ENCODE measurements at places on chromosomes 16 and 17. TPM values are rescaled to one million over a fixed set of nuclear protein-coding genes. Genes with fewer than 3 reads are reported as not detected.

Gene DRG2
- 26.9 TPM for polyA plus RNA-seq

DNA sequence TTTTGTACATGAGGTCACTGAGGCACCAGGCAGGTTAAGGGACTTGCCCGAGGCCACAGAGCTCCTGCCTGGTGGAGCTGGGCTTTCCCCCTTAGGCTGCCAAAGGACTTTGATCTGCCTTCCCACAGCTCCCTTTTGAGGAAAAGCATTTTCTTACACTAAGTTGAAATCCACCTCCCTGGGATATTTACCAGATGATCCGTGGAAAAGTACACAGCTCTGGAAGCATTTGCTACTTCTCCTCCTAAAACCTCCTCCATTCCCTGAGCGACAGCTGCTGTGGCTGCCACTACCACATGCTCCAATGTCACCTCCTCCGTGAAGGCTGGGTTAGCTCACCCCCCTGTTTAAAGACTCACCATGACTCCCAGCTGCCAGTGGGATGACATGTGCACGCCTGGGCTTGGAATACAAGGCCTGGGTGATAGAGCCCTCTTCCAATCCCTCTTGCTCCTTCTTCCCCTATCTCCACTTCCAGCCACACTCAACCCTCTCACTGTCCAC, 1.2 kb upstream of the MPRIP start:
- H3K27me3 ChIP-seq, result peaks cover 10% of the 10 kb centered on the region
- no peaks in the 10 kb centered on the region for H3K36me3 ChIP-seq
- peaks cover 46% of the 10 kb centered on the region for H3K4me1 ChIP-seq
- no peak for DNase-seq
- H3K4me3 ChIP-seq, result no peak overlapping the region

DNA sequence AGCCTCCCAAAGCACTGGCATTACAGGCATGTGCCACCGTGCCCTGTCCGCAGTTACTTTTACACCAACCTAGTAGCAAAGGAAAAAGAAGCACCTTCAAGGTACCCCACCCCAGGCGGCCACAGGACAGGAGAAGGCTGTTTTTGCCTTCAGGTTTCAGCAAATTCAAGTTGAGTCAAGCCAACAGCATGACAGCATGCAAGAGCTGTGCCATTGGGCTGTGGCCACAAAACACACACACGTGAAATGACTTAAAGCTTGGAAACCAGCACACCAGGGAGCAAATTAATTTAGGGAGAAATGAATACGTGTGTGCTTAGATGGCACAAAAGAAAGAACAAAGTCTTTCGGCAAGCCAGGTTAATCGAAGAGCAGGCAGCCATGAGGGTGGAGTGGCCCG, 39.7 kb downstream of the ERCC4 start:
- no peak overlapping the region for H3K4me3 ChIP-seq
- DNase-seq, result no peak
- no peak overlapping the region for H3K27ac ChIP-seq
- peaks cover 26% of the 10 kb centered on the region for H3K4me1 ChIP-seq
- H3K36me3 ChIP-seq, result no peaks in the 10 kb centered on the region
- H3K27me3 ChIP-seq, result peaks cover 2% of the 10 kb centered on the region

Gene PPP1R1B
- polyA plus RNA-seq, result 0.05 TPM

DNA sequence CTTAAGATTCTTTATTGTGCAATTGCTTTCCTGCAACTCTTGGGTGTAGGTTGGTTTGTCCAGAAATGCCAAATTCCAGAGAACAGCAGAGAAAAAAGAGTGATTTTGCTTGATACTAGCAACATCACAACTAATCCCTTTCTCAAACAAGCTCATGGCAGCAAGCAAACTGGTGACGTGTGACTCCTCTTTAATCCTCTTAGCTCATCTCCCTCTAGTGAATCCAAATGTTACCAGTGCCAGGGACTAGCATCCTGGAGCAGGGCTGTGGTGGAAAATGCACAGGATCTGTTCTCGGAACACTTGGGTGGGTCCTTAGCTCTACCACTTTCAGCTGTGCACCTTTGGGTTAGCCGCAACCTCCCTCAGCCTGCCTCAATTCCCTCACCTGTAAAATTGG, 204.0 kb upstream of the CCL2 start:
- H3K4me1 ChIP-seq, result no peaks in the 10 kb centered on the region
- no peaks in the 10 kb centered on the region for H3K27me3 ChIP-seq
- no peak overlapping the region for H3K4me3 ChIP-seq
- no peaks in the 10 kb centered on the region for H3K36me3 ChIP-seq
- no peak overlapping the region for H3K27ac ChIP-seq

Gene ANKRD40
- 3.4 TPM for polyA plus RNA-seq

DNA sequence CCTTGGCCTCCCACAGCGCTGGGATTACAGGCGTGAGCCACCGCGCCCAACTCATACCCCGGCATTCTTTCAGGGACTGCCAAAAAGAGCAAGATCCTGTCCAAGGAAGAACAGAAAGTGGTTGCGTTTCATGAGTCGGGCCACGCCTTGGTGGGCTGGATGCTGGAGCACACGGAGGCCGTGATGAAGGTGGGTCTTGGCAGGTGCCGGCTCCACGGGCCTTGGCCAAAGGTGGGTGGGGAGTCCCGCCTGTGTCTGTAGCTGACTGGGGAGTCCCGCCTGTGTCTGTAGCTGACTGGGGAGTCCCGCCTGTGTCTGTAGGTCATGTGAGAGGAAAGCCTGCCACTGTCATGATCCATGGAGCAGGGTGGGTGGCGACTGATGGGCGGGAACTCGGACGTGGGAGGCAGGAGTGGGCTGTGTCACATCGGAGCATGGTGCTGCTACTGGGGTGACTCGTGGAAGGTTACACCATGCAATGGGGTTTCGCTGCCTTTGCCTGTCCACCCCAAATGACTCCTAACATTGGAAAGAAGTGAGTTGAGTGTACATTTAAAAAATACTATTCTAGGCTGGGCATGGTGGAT, 10.0 kb upstream of the RPL13 start:
- no peak overlapping the region for H3K4me3 ChIP-seq
- no peak for DNase-seq
- H3K4me1 ChIP-seq, result no peaks in the 10 kb centered on the region
- no peaks in the 10 kb centered on the region for H3K27me3 ChIP-seq
- H3K27ac ChIP-seq, result no peak overlapping the region

DNA sequence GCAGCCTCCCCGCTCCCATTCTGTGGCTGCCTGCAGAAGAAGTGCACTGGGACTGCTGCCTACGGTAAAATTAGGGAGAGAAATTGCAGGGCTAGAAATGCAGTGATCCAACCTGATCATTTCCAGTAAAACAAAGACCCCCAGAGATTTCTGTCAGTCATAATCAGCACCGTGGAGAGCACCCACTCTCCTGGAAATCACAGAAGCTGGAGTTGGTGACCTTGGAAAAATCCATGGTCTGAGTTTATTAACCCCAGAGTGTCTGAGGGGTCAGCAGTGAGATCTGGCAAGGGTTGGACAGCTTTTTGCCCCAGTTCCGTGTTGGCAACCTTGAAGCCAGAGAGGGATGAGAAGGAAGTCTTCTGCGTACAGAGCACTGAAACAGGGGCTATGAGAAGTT, 7.8 kb downstream of the SYCE1L start:
- no peaks in the 10 kb centered on the region for H3K36me3 ChIP-seq
- DNase-seq, result no peak
- H3K27ac ChIP-seq, result no peak overlapping the region
- H3K27me3 ChIP-seq, result no peaks in the 10 kb centered on the region
